ENCODE measurements at places on chromosomes 4 and X.

GRCh38 chrX:123581586-123581985, 151.3 kb downstream of the THOC2 start:
- DNase-seq, result no peak

DNA sequence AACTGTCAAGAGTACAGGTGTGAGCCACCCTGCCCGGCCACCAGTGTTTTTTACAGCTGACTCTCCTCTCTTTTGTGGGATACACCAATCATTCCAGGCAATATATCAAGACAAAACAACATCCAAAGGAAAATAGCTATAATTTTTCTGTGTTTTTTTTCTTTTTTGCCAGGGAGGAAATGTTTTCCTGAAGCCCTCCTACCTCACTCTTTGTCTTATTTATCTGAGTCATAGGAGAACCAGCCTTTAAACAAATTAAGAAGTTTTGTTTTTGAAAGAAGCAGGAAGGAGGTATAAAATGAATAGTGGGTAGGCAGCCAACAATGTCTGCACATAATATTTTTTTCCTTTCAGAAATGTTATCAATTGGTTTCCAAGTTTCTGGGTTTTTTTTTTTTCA, 493.9 kb downstream of the CCSER1 start:
- DNase-seq, result no peak

- peak; percentile 92 for DNase-seq
These were observed 21.4 kb upstream of the PPP2R2C start for GRCh38 chr4:6493658-6494304.

DNA sequence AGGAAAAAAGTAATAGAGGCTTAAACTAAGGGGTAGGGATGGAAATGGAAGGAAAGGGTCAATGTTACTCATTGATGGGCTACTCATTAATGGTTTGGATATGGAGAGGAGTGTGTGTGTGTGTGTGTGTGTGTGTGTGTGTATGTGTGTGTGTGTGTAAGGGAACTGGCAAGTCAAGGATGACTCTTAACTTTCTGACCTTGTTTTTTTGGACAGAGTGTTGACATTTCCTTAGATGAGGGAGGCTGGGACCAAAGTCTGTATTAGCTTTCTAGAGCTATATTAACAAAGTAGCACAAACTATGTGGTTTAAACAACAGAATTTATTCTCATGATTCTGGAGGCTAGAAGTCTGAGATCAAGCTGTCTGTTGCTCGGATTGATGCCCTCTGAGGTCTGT, 202.7 kb downstream of the GBA3 start:
- DNase-seq, result no peak

- no peak for DNase-seq
These were observed 103.8 kb downstream of the DDX53 start for GRCh38 chrX:23103546-23103945.

DNA sequence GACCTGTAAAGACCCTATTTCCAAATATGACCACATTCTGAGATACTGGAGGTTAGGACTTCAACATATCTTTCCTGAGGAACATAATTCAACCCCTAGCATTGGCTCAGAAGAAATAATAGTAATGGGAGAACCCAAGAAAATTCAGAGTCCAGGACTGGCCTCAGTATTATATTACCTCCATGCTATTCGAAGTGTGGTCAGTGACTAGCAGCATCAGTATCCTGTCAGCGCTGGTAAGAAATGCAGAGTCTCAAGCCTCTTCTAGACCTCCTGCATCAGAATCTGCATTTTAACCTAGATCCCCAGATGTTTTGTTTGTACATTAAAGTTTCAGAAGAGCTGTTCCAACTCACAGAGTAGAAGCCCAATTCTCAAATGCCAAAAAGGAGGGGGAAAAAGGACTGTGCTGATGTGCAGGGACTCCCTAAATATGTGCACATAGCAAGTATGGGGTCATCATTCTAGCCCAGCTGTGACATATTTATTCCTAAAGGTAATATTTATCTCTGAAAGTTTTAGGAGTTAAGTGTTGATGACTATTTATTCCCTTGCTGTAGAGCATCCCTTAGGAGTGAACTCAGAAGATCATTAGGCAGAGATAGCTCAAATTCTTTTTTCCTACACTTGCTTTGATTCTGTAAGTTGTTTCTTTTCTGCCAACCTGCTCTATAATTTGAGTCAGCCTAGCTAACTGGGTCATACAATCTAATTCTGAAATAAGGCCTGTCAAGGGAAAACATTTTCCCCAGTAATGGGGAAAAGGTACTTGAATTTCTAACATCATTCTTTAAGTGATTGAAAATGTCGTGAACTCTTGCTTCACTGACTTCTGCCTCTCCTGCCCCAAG, 361.9 kb downstream of the ARHGAP24 start:
- peak; percentile 44 for DNase-seq

GRCh38 chr4:156388826-156389225, 435.2 kb upstream of the CTSO start:
- DNase-seq, result no peak

GRCh38 chr4:145546175-145546915, 64.7 kb downstream of the SMAD1 start:
- no peak for DNase-seq

- DNase-seq, result no peak
These were observed 114.0 kb upstream of the LNX1 start for GRCh38 chr4:53705151-53705764.

DNA sequence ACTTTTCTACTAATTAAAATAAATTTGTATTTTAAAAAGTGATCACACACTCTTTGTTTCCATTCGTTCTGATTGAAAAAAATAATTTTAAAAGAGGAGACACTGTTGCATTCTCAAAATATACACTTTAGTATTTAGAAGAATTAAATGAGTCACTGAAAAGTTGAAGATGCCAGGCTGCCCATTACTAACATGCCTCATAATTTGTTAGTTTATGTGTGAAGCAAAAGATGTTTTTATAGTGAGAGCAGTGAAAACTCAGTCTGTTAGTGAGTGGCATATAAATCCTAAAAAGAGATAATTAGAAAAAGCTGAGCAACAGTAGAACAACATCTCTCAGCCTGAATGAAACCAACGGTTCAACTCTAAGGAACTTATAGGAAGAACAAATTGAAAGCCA, 143.4 kb downstream of the CDS1 start:
- no peak for DNase-seq

DNA sequence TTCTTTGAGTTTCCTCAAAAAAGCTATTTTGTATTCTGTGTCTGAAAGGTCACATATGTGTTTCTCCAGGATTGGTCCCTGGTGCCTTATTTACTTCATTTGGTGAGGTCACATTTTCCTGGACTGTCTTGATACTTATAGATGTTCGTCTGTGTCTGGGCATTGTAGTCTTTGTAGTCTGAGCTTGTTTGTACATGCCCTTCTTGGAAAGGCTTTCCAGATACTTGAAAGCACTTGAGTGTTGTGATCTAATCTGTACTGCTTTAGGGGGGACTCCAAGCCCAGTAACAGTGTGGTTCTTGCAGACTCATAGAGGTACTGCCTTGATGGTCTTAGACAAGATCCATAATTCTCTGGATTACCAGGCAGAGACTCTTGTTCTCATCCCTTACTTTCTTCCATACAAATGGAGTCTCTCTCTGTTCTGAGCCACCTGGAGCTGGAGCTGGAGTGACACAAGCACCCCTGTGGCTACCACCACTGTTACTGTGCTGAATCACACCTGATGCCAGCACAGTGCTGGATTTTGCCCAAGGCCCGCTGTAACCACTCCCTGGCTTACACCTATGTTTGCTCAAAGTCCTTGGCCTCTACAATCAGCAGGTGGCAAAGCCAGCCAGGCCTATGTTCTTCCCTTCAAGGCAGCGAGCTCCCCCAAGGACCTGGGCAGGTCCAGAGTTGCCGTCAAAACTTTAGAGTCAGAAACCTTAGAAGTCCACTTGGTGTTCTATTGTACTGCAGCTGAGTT, 72.3 kb upstream of the EFHC2 start:
- no peak for DNase-seq

GRCh38 chrX:140393507-140393906, 111.4 kb downstream of the SOX3 start:
- no peak for DNase-seq

DNA sequence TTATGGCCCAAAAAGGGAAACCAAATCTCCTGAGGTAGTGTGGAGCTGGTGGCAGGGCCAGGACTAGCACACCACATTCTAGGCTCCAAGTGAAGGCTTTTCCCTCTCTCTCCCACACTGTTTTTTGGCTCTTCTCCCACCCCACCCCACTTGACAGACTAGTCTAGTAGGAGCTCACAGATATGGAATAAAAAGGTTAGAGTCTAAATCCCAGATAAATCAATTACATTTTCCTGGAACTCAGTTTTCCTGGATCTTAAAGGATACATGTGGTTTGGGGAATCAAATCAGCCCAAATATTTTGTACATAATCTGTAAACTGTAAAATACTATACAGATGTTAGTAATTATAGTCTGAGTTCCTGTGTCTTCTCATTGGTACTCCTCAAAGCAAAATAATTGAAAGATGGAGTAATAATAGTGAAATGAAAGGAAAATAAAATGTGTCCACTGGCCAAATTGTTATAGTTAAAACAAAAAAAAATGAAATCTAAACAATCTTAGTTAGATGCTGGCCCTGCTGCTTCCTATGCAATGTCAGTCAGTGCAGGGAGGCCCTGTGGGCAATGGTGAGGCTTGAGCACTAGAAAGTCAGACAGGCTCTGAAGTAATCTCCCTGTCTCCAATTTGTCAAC, 370.4 kb upstream of the CPEB2 start:
- no peak for DNase-seq

DNA sequence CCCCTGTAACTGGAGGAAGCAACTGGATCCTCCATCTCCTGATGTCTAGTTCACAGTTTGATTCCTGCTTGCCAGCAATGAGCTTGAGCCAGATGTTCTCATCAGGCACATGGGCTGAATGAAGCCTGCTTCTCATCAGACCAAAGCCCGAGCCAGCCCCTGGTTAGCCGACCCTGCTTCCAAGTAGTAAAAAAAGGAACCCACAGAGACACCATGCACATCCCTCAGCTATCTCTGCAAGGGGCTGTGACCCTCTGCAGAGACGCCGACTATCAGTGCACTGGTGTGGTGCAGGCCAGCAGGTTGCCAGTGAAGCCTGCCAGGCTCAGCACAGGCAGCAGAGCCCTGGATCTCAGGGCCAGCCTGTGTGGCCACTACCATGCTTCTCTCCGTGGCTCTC, 2.8 kb downstream of the DCTD start:
- no peak for DNase-seq

GRCh38 chrX:106935175-106935574, 15.0 kb downstream of the CLDN2 start:
- no peak for DNase-seq

DNA sequence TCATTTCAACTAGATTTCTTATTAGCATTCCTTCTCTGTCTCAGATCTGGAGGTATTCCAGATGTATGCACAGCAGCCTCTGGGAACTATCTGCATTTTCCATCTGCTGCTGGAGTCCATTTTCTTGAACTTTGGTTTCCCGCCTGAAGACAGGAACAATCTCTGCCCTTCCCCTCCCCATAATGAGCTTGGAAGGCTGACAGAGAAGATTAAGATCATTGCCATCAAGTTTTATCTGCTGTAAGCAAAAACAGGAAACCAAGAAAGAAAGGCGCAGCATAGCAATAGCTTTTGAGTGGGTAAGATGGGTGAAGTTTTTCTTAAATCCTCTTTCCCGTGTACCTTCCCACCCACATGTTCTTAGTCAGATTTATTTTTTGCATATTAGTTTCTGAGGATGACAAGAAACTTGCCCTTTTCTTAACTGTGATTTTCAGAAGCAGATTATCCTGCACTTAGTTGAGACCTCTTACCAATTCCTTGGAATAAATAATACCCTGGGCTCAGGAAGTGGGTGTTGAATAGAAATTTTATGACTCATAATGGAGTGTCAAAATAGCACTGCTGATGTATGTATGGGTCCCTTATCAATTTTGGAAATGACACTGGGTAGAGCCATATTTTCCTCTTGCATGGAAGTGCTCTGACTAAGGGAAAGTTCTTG, 78.3 kb downstream of the CT47B1 start:
- DNase-seq, result no peak

DNA sequence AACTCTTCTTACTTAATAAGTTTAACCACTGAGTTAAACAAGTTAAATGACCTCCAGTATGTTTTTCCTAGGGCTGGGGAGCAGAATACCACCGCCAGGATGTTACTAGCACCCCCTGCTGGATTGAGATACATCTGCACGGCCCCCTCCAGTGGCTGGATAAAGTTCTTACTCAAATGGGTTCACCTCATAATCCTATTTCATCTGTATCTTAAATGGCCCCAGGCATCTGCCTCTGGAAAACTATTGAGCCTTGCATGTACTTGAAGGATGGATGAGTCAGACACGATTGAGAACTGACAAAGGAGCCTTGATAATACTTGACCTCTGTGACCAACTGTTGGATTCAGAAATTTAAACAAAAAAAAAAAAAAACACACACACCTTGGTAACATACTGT, 61.5 kb upstream of the MMAA start:
- peak; percentile 51 for DNase-seq

GRCh38 chrX:66015152-66015831, 24.6 kb downstream of the VSIG4 start:
- DNase-seq, result no peak

DNA sequence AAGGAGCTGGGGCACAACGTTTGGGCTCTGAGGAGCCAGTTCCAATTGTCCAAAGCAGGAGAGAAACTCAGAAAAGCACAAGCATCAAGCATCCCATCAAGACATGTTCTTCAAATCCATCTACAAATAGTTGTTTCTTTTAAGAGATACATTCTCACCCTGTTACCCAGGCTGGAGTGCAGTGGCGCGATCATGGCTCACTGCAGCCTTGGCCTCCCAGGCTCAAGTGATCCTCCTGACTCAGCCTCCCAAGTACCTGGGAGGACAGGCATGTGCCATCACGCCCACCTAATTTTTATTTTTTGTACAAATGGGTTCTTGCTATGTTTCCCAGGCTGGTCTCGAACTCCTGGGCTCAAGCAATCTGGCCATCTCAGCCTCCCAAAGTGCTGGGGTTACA, 18.1 kb downstream of the NELFA start:
- DNase-seq, result no peak

- DNase-seq, result no peak
These were observed 49.7 kb downstream of the RBM47 start for GRCh38 chr4:40579983-40580382.

DNA sequence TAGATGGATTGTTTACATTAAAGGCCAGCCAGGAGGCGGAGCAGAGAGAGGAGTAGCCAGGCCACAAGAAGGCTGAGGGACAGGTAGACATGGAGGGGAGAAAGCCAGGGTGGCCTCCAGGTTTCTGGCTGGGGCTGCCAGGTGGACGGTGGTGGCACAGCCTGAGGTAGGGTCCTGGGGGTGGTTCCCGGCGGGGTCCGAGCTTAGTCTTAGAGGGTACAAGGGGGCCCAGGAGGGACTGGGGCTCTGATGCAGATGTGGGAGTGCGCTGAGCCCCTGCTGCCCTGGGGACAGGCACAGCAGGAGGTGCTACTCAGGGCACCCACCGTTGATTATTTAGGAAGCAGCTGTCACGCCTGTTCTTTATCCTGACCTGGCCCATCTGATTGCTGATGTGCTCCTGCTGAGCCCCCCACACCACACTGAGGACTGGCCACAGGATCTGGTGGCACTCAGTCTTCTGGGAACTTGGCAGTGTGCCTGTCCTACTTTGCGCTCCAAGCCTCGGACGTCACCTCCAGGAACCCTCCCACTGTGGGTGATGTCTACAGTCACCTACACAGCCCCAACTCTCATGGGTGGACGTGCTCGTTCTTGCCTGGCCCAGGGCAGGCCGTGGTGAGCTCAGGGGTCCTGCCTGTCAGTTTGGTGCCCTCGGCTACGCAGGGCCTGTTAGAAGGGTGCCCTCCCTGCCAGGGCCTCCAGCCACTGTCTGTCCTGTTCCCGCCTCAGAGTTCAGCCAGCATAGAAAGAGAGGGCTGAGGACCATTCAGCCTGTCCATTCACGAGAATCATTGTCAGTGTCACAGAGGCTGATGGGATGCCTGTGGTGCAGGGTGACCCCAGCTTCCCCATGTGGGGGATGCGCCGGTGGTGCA, 12.0 kb downstream of the WFS1 start:
- no peak for DNase-seq

Measured in brain (organoid and tissue), 16 donors.